Tibial nerve (tissue), 4 donors: ENCODE measurements at places on chromosomes 3 and 15. TPM values are rescaled to one million over a fixed set of nuclear protein-coding genes. Genes with fewer than 3 reads are reported as not detected.

DNA sequence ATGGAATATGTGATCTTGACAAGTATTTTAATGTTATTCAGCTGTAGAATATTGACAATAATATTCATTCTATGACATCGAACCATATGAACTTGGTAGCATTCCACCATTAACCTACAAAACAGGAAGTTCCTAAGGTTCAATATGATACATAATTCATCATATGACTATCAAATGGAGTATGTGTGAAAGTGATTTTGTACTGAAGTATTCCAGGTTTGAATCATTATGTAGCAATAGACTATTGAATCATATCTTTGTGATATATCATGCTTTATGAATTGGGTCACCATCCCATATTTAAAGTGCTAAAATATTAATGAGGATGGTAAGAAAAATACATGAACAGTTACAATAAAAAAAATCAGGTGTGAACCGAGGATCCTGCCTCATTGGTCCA is 95.1 kb downstream of the TP63 start:
- H3K4me1 ChIP-seq = no peaks in the 10 kb centered on the region
- H3K36me3 ChIP-seq = no peaks in the 10 kb centered on the region
- no peak overlapping the region for H3K4me3 ChIP-seq
- H3K27me3 ChIP-seq = no peaks in the 10 kb centered on the region
- DNase-seq = no peak

DNA sequence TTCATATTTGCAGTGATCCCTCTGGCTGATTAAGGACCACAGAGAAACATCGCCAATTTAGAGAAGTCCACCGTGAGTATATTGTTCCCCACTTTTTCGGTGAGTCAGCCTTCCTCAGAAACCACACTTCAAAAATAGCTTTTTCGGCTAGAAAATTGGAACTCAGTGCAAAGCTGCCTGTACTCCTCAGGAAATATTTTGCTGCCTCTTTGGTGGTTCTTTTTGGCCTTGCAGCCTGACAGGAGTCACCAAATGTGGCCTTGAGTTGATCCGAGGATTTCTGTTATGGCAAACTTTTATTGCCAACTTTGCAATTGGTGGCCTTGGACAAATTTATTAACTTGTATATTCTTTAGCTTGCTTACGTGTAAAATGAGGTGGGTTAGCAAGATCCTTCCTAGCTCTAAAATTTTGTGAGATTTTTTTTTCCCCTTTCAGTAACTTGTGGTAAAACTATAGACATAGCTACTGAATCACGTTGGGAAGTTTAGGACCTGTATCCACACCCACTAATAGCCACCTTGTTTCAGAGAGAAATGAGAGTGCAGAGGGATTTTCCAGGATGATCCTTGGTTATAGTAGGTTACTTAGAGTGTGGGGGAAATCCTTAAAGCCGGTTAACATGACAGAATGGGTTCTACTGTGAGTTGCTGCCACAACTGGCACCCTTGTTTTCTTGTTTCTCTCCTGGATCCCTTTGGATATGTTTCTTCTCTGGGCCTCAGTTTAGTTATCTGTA is 9.9 kb downstream of the ARL6IP5 start:
- H3K4me3 ChIP-seq = no peak overlapping the region
- H3K27ac ChIP-seq = peak overlapping the region; percentile 76
- no peaks in the 10 kb centered on the region for H3K4me1 ChIP-seq

- H3K27ac ChIP-seq = no peak overlapping the region
- H3K4me3 ChIP-seq = no peak overlapping the region
- DNase-seq = no peak
- no peaks in the 10 kb centered on the region for H3K4me1 ChIP-seq
- no peaks in the 10 kb centered on the region for H3K36me3 ChIP-seq
- H3K27me3 ChIP-seq = no peaks in the 10 kb centered on the region
These were observed 95.0 kb upstream of the FNDC3B start for GRCh38 chr3:171944118-171945016.

- no peaks in the 10 kb centered on the region for H3K36me3 ChIP-seq
- no peaks in the 10 kb centered on the region for H3K27me3 ChIP-seq
- H3K4me3 ChIP-seq = no peak overlapping the region
These were observed 270.7 kb upstream of the SLITRK3 start for GRCh38 chr3:165466856-165467255.

DNA sequence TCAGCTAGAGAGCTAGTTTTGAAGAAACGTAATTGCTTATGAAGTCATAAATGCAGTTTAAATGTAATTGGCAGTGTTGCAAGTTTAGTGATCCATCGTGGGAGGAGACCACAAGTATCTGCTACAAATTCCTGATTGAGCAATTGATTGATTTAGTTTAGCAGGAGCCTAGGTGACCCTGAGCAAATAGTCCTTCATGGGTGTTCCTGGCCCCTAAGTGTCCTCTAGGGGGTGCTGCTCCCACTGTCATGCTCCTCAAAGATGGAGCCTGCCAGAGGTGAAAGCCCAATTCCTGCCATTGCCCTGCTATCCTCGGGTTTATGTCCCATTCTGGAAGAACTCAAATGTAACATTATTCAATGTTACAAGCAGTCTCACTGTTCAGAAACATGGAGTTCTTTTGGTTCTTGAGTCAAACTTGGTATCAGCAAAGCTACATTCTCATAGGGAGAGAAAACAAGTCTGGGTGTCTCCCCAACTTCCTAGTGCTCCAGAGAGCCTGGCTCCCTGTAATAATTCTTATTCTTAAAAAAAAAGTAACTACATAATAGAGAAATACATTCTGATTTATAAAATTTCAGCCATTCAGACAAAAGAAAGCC is 29.8 kb upstream of the SENP5 start:
- H3K27me3 ChIP-seq = no peaks in the 10 kb centered on the region
- H3K4me3 ChIP-seq = no peak overlapping the region
- H3K4me1 ChIP-seq = no peaks in the 10 kb centered on the region
- H3K36me3 ChIP-seq = no peaks in the 10 kb centered on the region

DNA sequence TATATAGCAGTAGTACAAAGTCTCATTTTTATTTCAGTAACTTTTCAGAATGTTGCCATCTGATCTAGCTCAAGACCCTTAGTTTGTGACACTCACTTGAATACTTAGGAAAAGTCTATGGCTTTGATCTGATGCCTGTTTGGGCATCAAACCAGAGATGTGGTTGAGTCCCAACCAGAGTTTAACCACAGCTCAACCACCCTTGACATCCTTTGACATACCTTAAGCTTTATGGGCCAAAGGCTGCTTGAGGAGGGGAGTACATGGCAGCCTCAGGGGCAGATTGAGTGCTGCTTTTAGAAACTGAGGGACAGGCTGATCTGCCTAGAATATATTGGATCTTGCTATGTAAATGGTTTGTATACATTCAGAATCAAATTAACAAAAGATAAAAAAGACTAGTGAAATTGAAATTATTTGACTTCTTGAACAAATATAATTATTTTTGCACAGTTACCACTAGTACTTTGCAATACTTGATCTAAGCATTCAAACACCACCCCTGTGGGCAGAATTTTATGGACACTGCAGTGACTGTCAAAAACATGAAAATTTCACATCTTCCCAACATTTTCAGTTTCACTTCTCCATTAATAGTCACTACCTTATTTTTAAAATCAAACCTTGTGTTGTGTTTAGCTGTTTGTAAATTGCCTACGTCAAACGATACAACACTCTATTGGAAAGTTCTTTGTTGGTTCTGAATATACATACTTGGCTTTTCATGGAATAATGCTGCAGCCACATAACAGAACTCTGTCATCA is 199.8 kb downstream of the UBE2E2 start:
- no peak for DNase-seq
- H3K27ac ChIP-seq = no peak overlapping the region
- no peak overlapping the region for H3K4me3 ChIP-seq
- H3K4me1 ChIP-seq = no peaks in the 10 kb centered on the region

DNA sequence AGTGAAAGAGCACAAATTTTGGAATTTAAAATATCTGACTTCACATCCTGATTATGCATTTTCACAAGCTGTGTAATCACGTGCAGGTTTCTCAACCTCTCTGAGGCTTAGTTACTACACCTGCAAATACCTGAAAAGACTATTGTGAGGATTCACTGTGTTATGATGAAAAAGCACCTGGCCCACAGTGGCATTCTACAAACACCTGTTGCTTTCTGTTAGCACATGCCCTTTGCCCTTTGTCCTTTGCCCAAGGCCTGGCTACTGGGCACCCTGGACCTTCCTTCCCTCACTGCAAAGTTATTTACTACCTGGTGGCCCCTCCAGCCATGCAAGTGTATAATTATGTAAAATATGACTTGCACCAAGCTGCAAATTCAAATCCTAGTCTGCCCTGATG is 227.5 kb downstream of the CADPS start:
- H3K27ac ChIP-seq = no peak overlapping the region
- DNase-seq = no peak
- H3K4me1 ChIP-seq = no peaks in the 10 kb centered on the region
- no peak overlapping the region for H3K4me3 ChIP-seq
- no peaks in the 10 kb centered on the region for H3K36me3 ChIP-seq

Gene CTXN2
- not detected for total RNA-seq
